ENCODE measurements at places on chromosomes 3 and 15. TPM values are rescaled to one million over a fixed set of nuclear protein-coding genes. Genes with fewer than 3 reads are reported as not detected.

Gene MAPK6
- total RNA-seq: 31.8 TPM

Gene GOLGA8Q
- 6.1 TPM for total RNA-seq

Gene MEX3B
- total RNA-seq: 0.63 TPM

DNA sequence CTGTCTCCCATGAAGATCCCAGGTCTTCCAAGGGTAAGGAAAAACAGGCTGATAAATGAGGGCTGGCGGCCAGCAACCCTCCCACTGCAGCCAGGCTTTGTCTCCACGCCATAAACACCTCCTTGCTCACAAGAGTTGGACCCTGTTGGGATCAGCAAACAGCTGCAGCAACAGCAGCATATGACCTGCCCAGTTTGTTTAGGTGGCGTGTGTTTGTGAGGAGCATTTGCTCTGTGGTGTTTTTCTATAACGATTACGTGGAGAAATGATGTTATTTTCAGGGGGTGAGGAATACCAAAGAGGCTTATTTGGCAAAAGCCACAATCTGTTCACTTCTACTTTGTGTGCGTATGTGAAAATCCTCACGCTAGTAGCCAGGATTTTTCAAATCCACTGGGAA, 58.5 kb downstream of the RFTN1 start:
- DNase-seq: no peak

DNA sequence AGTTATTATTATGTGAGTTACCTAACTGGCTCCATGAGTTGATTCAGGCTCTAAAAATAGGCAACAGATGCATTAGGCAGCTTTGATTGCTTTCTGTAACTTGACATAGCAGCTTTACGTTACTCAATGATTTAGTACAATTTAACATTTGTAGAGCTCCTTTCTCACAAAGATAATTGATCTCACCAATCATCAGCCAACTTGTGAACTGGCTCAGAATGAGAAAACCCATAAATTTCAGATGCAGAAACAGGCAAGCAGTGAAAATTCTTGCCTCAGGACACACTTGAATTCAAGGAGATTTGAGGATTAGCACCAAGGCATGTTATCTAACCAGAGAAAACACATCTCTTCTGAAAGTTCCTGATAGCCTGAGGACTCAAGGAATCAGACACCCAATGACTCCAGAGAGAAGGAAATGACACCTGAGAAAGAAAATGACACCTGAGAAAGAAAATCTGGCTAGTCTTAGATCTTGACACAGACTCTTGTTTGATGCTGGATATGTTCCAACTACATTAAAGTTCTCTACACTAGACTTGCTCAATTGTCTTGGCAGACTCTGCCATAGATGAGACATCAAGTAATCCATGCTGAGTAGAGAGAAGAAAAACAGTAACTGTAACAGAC, 315.1 kb upstream of the CBLB start:
- DNase-seq: no peak

GRCh38 chr3:182118066-182118465, 406.3 kb downstream of the SOX2 start:
- no peak for DNase-seq

GRCh38 chr3:45612138-45612537, 17.6 kb downstream of the LIMD1 start:
- no peak for DNase-seq

DNA sequence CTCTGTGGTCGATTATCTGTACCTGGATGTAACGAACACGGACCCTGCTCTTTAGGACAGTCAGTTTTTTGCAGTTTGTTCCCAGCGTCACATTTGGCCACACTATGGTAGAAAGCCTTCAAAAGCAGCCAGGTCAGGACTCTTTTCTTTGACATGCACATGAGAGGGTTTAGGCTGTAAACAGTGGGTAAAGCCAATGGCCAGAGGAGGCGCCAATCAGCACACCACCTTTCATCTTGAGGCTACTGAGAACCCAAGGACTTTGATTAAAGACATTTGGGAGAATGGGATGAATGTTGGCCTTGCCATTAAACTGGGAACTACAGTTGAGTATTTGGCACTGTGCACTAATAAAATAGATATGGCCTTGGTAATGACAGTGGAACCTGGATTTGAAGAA, 225.9 kb downstream of the OXSM start:
- no peak for DNase-seq

DNA sequence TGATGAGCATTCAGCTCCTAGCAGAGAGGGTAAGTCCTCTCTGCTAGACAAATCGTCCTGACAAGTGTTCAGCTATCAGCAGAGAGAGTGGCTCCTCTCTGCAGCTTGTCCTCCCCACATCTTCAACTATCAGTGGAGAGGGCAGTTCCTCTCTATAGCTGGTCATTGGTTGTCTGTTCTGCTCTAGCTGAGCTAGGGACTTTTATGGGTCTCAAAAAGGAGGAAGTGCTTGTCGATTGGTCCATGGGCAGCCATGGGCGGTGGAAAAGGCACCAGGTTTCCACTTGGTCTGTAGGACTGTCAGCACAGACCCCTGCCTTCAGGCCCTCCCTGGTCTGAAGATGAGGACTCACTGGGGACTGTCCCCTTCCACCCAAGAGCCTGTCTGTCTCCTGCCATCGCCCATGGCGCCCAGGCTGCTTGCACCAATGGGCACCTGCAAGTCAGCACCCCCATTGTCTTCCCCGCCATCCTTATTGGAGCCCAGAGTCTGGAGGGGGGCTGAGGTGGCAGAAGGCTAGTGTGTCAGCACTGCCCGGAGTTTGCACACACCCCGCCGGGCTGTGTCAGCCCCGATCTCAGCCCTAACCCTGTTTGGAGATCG, 264.7 kb downstream of the ZBBX start:
- no peak for DNase-seq

- no peak for DNase-seq
These were observed 15.0 kb downstream of the UACA start for GRCh38 chr15:70748281-70748747.

DNA sequence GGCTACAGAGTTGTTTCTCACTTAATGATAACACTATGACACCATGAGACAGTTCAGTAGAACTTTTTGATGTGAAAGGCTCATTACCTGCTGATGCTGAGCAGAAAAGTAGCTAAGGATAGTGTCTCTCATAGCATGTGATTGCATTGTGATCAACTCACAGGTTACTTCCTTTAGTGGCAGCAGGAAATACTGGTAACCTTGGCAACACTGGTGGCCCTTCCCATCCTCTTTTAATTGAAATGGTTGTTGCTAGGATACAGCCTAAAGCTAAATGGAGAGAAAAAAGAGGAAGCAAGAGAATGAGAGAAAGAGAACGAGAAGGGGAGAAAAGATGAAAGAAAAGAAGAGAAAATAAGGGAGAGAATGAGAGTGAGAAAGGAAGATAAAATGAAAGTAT, 204.7 kb upstream of the GAP43 start:
- no peak for DNase-seq

DNA sequence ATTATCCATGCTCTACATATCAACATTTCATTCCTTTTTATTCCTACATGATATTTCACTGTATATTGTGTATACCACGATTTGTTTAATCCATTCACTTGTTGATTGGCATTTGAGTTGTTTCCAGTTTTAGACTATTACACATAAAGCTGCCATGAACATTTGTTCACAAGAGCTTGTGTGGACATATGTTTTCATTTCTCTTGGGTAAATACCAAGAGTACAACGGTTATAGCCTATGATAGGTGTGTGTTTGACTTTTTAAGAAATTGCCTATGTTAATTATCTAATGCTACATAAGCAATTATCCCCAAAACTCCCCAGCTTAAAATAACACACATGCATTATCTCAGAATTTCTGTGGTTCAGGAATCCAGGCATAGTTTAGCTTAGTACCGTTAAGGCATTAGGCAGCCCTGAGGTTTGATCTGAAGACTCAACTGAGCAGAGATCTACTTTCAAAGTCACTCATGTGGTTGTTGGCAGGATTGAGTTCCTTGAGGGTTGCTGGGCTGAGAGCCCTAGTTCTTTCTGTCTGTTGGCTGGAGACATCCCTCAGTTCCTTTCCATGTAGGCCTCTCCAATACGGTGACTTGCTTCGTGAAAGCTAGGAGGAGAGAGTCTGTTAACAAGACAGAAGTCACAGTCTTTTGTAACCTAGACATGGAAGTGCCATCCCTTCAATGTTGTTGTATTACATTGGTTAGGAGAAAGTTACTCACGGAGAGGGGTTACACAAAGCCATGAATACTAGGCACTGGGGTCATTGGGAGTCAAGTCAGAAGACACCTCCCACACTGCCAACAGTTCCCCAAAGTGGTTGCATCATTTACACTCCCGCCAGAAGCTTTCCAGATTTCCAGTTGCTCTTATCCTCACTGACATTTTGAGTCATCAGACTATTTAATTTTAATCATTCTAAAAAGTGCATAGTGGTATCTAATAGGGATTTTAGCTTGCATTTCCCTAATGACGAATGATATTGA, 21.0 kb upstream of the PCSK6 start:
- no peak for DNase-seq

DNA sequence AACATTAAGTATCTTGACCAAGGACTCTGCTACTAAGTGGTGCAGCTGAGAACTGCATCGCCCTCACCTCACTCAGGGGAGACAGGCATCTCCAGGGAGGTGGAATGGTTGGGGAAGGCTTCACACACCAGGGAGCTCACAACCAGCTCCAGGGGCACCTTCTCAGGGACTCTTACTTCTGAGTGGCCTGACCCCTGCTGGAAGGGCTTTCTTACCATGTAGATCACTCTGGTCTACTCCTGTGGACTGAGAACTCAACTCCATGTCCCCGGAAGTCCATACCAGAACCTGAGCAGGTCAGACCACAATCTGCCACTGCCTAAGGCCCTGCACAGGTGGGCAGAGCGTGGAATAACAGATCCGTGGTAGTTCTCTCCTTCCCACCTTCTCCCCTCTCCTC, 140.5 kb downstream of the TLE3 start:
- no peak for DNase-seq

DNA sequence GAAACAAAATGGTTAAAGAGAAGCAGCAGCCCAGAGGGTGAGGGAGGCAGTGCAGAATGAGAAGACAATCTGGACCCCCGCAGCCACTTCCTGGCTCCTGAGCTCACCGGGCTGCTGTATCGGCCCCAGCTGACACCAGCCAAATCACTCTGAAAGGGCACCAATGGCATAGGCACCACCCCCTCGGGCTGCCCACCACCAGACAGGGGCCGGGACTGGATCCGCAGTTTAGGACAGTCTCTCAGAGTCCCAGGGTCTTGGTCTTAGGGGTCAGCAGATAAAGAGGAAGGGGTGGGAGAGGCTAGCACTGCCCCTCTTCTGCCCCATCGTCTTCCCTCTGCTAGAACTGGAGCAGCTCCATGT, 17.9 kb upstream of the EHD4 start:
- DNase-seq: no peak

- DNase-seq: peak; percentile 54
These were observed 51.6 kb upstream of the CP start for GRCh38 chr3:149273096-149273751.

DNA sequence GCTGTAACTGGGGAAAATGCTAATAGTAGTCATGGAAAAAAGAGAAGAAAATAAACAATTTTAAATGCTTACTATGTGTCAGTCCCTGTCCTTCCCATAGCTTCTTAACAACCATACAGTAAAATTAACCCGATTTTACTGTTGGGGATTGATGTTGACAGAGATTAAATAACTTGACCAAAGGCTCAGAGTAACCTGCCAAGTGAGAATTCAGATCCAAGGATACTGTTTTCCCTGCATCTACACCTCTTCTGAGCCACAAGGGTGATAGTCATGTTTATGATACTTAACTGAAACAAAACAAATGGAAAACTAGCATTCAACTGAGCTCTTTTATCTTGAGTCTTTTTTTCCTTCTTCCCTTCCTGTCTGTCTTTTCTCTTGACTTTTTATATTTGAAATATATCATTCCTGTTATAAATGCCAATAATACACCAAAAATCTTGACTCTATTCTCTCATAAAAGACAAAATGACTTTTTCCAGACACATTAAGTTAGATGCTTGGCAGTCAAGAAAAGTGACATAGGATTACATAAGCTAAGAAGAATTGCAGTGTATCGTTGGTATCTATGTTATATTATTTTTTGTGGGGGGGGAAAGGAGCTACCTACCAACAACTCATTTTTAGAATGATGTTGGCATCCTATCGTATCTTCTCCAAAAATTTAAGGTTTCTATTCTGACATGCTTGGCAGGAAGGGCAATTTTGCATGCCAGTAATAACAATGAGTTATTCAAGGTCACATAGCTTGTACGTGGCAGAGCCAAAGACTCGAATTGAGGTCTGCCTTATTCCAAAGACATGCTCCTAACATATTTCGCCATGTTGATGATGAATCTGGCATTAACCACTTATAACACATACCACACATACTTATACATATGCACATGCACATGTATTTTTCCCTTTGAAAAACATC, 306.6 kb upstream of the KCNH8 start:
- no peak for DNase-seq

GRCh38 chr15:90062023-90062442, 40.2 kb downstream of the IDH2 start:
- DNase-seq: peak; percentile 33

DNA sequence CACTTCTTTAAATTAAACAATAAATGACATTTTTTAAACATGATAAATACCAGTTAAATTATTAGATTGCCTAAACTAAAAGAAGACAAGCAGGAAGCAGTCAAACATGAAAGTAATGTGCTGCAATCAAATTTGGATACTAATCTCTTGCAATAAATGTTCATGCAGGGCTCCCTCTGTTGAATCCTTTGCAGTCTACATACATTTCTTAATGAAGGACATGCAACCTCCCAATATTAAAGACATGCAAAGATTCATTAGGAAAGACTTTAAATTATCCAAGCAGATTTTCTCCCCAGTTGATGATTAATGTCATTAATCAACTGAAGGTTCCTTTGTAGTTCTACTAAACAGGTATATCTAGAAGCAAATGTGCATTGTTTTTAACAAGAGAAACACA, 245.4 kb downstream of the ZIC4 start:
- DNase-seq: no peak

- DNase-seq: no peak
These were observed 83.2 kb downstream of the COL8A1 start for GRCh38 chr3:99721633-99722007.

DNA sequence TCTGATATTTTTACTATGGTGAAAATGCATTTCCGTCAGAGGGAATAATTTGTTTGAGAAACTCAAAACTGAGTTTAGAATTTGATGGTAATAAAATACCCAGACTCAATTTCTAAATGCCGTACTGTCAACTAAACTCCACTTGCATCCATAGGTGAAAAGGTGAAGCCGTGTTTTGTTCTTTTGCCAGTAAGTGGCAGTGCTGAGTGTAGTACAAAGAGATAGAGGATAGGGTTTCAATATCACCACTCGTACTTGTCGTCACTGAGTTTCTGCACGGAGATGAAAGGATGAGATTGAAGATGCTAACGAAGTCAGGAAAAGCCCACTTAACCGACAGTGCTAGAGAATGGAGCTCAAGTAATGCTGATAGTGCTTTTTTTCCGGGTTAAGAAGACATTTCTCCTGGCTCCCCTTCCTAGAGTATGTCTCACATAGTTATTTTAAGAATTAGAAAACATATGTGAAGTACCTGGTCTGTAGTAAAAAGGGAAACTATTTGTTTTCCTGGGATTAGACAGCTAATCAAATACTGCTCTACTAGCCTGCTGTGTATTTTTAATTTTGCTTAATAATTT, 345.1 kb downstream of the IL5RA start:
- DNase-seq: no peak
